Activated naive CD8-positive, alpha-beta T cell treated with anti-CD3 and anti-CD28 coated beads for 36 hours (primary cell): ENCODE measurements at places on chromosomes 4 and X. TPM values are rescaled to one million over a fixed set of nuclear protein-coding genes. Genes with fewer than 3 reads are reported as not detected.

Gene MAMLD1
- total RNA-seq = 0.91 TPM

Gene TRAM1L1
- not detected for total RNA-seq

Gene NLRP2B
- not detected for total RNA-seq

DNA sequence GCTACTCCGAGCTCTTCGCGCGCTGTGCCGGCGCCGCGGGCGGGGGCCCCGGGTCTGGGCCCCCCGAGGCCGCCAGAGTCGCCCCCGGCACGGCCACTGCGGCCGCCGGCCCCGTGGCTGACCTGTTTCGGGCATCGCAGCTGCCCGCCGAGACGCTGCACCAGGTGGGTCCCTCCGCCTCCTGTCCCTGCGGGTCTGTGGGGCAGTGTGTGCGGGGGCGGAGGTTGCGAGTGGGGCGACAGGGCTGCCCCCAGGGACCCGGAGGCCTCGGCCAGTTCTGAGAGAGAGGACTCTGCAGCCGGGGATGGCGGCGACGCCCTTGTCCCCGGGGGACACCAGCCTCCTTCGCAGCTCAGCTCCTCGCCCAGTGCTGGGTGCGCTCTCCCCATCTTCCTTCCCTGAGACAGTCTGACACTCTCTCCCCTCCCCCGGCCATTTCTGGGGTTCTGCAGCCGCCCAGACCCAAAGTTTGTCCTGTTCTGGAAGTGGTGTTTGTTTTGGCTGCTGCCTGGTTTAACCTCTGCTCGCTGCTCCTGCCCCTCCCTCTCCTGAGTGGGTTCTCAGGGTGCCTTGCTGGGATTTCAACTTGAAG lies 609 bp downstream of the REPS2 start:
- DNase-seq = peak; percentile 5

- no peak for DNase-seq
These were observed 453.6 kb downstream of the CENPC start for GRCh38 chr4:67091673-67092072.
